Stimulated activated CD4-positive, alpha-beta T cell treated with anti-CD3 and anti-CD28 coated beads, Interleukin-4, amount 100 ng/mL, for 4 hours (primary cell): ENCODE measurements at places on chromosomes 4 and X.

GRCh38 chr4:165058666-165059065 is 5.0 kb downstream of the TRIM75 start:
- no peak for DNase-seq

GRCh38 chr4:40199999-40200874 is 3.4 kb downstream of the RHOH start:
- peak; percentile 44 for DNase-seq

DNA sequence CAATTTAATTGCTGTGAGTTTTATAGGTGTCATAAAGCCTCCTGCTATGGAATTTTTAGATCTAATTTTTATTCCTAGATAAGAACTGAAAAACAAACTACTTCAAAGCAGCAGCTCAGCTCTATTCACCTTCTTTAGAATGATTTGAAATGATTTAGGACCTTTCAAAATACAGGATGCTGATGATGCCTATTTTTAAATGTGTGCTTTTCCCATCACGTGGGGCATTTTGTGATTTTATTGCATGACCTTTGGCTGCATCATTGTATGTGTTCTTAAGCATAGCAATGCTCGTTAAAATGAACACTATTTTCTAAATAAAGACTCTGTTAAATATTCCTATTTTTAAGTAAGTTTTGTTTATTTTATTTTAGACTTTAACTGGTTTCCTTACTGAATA is 537.3 kb downstream of the STPG2 start:
- no peak for DNase-seq

DNA sequence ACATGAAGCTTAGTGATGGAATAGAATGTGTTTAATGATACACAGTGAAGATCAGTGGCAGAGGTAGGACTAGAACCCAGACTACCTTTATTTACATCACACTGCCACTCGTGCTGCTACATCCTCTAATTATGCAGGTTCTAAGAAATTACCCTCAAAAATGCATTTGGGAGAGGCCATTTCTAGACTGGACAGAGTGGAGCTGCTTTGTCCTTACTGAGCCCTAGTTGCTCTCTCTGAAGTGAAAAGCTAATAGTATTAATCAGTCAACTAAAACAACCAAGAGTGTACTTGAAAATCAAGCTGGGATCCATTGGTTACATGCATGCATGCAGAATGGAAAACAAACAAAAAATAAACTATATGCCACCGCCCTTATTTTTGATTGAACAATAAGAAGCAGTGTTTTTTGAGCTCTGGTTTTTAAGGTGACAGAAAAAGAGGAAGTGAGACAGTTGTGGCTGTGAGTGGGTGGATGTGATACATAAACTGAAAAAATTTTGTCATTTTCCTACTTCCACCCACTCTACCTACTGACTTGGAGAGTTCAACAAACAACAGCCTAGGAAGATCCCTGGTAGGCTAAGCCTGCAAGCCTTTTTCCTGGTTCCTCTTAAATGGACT is 6.8 kb upstream of the VSIG4 start:
- peak; percentile 17 for DNase-seq

- no peak for DNase-seq
Measured at GRCh38 chr4:8285976-8286718, 16.6 kb downstream of the HTRA3 start.

GRCh38 chr4:72290737-72291136 is 258.9 kb downstream of the NPFFR2 start:
- no peak for DNase-seq

GRCh38 chr4:94451051-94451694 is 569 bp upstream of the PDLIM5 start:
- no peak for DNase-seq

DNA sequence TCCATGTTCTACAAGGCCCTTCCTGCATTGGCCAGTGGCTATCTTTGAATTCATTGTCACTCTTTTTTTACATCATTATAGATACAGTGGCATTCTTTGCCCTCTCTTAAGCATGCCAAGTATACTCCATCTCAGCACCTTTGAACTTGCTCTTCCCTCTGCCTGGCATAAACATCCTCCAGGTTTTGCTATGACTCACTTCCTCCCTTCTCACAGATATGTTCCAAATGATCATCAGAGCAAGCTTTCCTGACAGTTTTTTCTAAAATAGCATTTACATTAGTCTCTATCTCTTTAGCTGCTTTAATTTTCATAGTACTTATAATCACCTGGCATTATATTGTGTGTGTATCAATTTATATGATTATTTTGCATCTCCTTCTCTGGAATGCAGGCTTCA is 553.3 kb upstream of the MAGEB2 start:
- no peak for DNase-seq

- no peak for DNase-seq
Measured at GRCh38 chrX:2974961-2975360, 31.4 kb upstream of the ARSH start.
